ENCODE measurements at places on chromosomes 5 and 9. TPM values are rescaled to one million over a fixed set of nuclear protein-coding genes. Genes with fewer than 3 reads are reported as not detected.

GRCh38 chr9:89529243-89530035 is 31.5 kb upstream of the SEMA4D start:
- peak; percentile 26 for DNase-seq

DNA sequence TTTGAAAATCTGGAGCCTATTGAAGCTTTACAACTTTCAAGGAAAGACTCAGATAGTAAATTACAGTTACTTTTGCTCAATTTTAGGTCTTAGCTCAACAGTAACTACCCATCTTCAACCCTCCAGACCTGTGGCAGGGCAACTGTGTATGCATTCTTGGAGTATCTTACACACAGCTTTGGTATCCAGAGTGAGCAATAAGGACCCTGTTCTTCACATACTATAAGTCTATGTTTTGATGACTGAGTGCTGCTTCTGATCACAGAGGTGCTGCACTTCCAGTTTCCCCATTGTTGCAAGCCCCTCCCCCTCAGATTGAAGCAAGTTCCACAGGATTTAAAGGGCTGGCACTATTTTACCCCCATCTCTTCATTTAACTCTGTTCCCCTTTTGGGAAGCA is 737.4 kb upstream of the GRAMD2B start:
- DNase-seq, result no peak

The MSH3 gene
- 6.6 TPM for total RNA-seq

DNA sequence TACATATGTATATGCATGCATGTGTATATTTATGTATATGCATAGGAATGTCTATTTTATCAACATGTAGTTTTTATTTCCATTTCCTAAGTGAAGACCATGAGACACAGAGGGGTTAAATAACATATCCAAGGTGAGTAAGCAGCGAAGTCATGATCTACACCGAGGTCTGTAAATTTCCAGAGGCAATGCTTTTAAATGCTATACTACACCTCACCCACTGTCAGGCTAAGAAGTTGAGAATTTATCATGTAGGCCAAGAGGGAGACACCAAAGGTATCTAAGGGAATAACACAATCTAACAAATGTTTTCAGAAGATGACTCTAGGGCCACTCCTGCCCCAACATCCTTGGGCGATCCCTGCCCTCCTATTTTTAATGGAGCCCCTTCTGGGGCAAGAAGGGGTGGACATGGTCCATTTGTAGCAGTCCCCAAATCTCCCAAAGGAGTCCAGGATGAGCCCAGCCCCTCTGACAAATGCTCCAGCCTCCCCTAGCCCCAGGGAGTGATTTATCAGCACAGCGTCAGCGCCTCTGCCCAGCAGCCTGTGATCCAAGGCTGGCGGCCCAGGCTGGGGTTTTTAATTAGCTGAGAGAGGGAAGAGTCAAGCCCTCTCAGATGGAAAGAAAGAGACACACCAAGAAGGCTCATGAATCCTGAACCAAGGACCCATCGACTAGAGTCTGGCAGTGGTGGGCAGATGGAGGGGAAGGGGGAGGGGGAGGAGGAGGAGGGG is 339.9 kb downstream of the ASTN2 start:
- no peak for DNase-seq

The MRPS2 gene
- 18.1 TPM for total RNA-seq

- no peak for DNase-seq
These were observed 7.3 kb downstream of the C9orf50 start for GRCh38 chr9:129613520-129614175.

GRCh38 chr5:115963566-115963965 is 1.3 kb downstream of the LVRN start:
- no peak for DNase-seq

DNA sequence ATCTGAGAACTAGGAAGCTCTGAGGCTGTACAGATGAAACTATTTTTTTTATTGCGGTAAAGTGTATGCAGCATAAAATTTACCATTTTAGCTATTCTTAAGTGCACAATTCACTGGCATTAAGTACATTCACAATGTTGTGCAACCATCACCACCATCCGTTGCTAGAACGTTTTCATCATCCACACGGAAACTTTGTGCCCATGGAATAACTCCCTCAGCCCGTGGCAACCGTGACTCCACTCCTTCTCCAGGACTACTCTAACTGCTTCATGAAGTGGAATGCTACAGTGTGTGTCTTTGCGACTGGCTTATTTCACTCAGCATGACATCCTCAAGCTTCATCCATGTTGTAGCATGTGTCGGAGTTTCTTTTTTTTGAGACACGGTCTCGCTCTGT is 57.1 kb downstream of the COL23A1 start:
- no peak for DNase-seq

The SPATA31D3 gene
- total RNA-seq, result not detected

GRCh38 chr9:127035948-127036347 is 86.5 kb downstream of the ANGPTL2 start:
- no peak for DNase-seq

The TAF1L gene
- total RNA-seq, result not detected

GRCh38 chr5:136750224-136750862 is 385.0 kb upstream of the TRPC7 start:
- no peak for DNase-seq

DNA sequence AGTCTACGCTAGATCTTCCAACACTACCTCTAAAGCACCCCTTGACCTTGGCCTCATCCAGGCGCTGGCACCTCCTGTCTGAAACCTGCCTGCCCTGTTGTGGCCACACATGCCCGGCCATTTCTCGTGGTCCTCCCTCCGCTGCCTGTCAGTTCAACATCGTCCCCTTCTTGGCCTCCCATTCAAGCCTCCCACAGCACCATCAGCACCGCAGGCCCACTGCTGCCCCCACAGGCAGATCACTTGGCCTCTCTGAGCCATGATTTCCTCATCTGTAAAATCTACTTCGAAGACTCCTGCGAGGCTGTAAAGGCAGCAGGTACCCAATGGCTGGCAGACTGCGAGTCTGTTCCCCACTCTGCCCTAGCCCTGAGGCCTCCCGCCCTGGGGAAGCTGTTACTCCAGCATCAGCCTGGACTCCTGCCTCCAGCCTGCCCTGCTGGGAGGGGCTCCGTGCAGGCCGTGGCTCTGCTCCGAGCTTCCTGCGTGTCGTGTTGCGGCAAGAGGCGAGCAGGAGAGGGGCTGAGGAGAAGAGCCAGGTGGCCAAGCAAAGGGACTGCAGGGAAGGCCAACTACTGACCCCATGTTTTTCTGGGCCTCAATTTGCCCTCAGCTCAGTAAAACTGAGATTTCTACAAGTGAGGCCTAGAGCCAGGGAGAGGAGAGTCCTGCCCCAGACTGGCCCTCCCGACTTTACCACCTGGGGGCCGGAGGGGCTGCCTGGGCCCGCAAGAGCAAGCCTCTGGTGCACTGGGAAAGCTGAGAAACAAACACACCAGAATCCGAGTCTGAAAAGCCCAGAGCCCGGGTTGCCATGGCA is 70.5 kb upstream of the LRRTM2 start:
- DNase-seq, result no peak

The WHRN gene
- 1.7 TPM for total RNA-seq

- peak; percentile 14 for DNase-seq
These were observed 339.2 kb downstream of the PRR16 start for GRCh38 chr5:120803282-120803681.

DNA sequence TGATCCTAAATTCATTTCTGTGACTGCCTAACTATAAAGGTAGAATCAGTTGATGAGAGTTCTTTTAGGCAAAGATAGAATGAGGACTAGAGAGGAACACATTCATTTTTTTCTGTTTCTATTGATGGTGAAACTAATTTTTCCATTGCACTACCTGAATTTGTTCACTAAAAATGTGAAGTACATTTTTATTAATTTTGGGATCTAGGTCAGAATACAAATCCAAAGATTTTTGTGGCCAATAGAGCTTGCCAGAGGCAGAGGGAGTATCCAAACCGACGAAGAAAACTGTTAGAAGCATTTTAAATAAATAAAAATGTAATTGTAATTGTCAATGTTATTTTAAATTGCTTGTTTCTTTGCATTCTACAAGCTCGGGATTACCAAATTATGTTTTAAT is 78.1 kb downstream of the MTREX start:
- no peak for DNase-seq

The EPB41L4B gene
- total RNA-seq, result under 0.01 TPM

- peak; percentile 63 for DNase-seq
These were observed 724 bp downstream of the NR2F1-AS1 start for GRCh38 chr5:93580063-93580926.

The GLRA1 gene
- total RNA-seq, result not detected

DNA sequence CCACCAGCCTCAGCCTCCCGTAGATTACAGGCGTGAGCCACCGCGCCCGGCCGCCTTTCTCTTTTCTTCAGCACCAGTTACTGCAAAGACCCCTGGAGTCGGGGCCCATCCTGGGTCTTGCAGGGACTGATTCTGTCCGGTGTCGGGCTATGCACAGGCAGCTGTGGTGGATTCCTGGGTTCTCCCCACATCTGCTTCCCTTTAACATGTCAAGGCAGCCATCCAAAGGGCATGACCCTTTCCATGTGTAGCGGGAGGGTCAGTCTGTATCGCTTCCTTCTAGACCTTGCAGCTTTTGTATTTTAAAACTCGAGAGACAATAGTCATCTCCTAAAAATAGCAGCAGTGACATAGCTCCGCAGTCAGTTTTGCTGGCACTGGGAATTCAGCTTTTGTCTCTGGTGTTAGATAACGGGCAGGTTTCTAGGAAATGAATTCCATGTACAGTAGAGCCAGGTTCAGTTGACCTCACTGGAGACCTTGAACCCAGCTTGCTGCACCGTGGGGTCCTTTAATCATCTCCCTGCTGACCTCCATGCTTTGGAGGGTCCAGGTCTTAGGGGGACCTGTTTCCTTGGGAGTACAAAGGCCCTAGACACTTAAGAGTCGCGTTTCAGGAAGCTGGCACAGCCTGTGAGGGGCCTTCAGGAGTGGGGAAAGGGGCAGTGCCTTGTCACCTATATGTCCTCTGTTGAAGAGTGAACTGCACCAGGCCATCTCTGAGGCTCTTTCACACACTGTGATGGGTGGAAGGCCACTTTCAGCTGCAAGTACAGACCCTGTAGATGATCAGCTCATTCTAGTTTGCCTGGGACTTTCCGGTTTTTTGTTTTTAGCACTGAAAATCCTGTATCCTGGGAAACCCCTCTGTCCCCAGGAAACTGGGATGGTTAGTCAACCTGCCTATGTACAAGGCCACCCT is 13.8 kb downstream of the ANKRD33B start:
- DNase-seq, result peak; percentile 82

GRCh38 chr5:132505641-132506040 is 15.1 kb upstream of the IRF1 start:
- no peak for DNase-seq

- DNase-seq, result no peak
These were observed 11.2 kb downstream of the SLC22A5 start for GRCh38 chr5:132380741-132381140.

DNA sequence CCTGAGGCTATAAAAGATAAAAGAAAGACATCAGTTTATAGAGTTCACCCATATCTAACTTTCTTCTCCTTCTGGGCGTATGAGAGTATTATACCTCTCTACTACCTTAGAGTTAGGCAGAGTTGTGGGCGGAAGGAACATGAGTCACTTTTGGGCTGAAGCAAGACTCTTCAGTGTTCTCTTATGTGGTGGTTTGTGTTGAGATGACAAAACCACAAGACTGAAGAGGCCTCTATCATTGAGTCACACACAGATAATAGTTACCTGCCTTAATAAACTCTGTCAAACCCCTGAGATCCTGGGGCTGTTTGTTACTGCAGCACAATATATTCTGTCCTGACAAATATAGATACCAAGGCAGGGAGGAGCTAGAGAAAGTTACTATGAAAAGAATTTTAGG is 184.2 kb downstream of the EFNA5 start:
- peak; percentile 75 for DNase-seq

- DNase-seq, result no peak
These were observed 1634.3 kb downstream of the MAT2B start for GRCh38 chr5:165139721-165140120.

The GRXCR2 gene
- not detected for total RNA-seq

DNA sequence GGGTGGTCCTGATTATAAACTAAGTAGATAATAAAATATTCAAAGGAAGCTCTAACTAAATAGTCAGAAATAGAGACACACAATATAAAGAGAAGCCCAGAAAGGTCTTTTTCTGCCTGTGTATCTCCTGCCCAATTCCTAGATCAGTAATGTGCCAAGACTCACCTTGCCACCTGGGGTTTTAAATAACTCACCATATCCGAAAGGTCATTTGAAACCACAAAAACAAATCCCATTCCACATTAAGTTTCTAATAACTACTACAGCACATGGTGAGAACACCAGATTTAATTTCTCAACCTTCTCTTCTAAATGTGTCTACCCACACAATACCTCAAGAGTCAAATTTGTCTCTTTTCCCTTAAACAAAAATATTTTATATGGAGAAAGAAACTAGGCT is 75.2 kb downstream of the ZNF608 start:
- DNase-seq, result no peak

DNA sequence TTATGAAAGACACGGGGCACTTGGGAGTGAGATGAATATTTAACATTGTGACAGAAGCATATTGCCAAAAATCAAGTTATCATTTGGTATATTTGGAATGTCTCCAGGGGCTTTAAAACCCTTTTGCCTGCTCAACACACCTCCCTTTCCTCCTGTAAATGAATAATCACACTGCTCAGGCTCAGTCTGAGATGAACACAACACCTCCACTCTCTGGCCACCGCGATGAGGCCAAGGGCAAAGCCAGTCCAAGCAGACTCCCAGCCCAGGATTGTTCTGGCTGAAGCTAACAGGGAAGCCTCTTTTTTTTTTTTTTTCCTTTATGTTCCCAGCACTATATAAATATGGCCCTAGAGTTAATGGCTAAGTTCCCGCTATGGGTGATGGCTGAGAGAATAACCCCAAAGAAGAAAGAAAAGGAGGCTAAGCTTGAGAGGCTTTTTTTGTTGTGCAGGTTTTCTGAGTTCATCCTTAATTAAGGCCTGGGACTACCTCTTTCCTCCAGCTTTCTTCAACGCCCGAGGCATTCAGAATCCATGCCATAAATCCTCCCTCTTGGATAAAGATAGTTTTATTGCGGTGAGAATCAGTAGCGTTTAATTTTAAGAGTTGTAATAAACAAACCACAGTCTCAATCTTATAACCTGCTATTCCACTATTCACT is 10.5 kb upstream of the ERAP1 start:
- DNase-seq, result no peak

- no peak for DNase-seq
These were observed 160.1 kb downstream of the ROR2 start for GRCh38 chr9:91789941-91790340.

- peak; percentile 73 for DNase-seq
These were observed 268.6 kb upstream of the PTGER4 start for GRCh38 chr5:40410964-40411635.

DNA sequence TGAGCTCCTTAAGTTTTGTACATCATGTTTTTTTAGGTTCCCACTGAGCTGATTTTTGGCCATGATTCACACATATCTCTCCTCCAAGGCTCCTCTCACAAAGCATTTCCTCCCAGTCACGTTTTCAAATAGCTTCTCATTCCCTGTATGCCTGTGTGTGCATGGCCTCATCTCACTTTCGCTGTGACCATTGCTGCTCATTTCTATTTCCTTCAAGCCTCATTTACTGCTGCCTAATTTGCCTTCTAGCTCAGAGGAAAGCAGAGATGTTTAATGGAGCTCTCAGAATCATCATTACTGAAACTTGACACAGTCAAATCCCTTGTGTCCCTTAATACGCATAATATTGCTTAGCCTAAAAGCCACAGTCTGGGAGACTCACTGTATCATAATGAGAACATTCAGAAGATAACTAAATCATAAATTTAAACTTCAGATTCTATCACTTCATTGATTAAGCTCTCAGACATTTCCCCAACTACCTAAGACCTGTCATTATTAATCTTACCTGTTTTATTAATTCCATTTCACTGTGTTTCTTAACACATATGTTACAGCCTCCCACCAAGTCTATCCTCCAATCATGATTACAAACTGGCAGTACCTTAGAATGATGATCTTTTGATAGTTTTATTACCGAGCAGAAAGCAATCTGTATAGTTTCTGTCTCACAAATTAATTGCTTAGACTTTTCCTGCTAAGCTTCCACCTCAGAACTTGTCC is 278.3 kb upstream of the PTGER4 start:
- DNase-seq, result peak; percentile 43
